ENCODE measurements at places on chromosomes 16 and 17.

DNA sequence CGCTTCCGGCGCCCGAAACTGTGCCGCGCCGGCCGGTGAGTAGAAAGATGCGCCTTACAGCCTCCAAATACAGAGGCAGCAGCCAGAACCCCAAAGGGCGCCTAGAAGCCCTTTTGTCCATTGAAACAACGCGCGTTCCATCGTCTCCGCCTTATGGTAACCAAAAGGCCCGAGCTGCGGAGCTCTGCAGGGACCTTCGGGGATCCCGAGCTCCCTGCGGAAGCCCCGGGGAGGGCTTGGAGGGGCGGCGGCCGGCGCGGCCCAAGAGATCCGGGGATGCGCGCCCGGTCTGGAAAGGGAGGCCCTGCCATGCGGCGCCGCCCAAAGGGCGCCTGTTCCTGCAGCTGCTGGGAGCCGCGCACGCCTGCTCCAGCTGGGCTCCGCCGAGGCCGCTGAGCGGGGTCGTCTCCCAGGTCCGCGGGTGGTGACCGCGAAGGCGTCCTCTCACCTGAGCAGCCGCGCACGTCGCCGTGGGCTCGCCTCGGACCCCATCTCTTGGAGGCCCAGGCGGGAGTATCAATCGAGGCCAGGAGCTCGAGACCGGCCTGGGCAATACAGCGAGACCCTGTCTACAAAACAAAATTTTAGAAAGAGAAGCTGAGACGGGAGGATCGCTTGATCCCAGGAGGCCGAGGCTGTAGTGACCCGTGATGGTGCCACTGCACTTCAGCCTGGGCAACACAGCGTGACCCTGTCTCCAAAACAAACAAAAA, 742 bp upstream of the FBXO31 start:
- no peak for DNase-seq

GRCh38 chr16:23968176-23968575, 132.4 kb downstream of the PRKCB start:
- no peak for DNase-seq

DNA sequence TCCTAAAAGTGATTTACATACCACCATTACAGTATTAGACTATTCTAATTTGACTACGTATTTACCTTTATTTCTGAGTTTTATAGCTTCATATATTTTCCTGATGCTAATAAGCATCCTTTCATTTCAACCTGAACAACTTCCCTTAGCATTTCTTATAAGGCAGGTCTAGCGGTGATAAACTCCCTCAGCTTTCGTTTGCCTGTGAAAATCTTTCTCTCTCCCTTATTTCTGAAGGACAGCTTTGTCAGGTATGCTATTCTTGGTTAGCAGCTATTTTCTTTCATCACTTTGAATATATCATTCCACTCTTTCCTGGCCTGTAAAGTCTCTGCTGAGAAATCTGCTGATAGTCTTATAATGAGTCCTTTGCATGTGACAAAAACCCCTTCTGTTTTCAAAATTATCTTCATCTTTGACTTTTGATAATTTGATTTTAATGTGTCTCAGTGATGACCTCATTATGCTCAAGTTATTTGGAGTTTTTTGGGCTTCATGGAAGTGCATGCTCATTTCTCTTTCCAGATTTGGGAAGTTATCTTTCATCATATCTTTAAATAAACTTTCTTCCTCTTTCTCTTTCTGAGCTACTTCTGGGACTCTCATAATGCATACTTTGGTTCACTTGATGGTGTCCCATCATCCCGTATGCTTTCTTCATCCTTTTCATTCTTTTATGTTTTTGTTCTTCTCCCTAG, 285.4 kb upstream of the PMFBP1 start:
- DNase-seq, result no peak

- DNase-seq, result no peak
These were observed 5.7 kb upstream of the PHAF1 start for GRCh38 chr16:67104061-67104460.

GRCh38 chr16:4358831-4359561, 7.9 kb upstream of the PAM16 start:
- no peak for DNase-seq

DNA sequence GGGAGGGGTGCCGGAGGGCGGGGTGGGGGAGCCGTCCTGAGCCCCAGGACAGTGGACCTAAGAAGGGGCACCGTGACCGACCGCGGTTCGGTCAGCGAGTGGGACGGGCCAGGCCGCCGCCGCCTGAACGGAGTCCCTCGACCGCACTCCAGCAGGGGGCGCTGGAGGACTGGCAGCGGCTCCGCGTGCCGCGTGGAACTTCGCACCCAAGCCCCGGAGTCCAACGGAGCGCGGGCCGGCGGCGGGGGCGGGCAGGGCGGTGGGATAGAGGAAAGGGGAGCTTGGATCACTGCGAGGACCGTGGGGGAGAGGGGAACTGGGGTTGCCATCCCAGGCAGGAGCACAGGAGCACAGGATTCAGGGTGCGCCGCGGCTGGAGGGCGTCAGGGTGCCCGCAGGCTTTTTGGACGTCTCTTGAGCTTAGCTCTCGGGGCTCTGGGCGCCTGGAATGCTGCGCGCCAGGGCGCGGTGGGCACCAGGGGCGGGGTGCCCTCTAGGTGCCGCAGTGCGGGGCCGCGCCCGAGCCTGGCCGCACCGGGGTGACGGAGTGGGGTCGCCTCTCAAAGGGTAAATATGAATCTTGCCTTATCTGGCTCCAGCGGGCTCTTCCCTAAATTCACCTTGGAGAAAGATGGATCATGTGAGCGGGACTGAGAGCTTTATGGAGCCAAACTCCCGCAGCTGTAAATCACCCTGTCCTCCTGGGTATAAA, 379 bp upstream of the OTOP2 start:
- no peak for DNase-seq

DNA sequence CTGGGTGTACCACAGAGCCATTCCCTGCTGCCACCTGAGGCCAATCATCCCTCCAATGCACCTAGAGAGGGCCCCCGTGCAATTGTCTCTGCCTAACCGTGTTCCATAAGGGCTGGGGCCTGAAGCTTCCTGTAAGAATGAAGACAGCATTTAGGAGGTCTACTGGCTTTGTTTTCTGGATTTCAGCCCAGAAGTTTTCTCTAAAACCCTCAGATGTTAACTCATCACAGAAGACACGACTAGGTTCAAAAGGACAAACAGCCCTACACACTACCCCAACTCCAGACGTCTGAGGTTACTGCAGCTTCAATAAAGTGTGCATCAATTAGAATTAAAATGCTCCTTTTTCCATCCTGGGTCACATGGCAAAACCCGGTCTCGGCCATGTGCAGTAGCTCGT, 10.8 kb upstream of the DRG2 start:
- DNase-seq, result no peak

- no peak for DNase-seq
These were observed 152.5 kb downstream of the BANP start for GRCh38 chr16:88103581-88104188.

GRCh38 chr17:12979826-12980500, 37.9 kb downstream of the ELAC2 start:
- no peak for DNase-seq

GRCh38 chr17:8100763-8101162, 13.2 kb upstream of the ALOX12B start:
- DNase-seq, result no peak

DNA sequence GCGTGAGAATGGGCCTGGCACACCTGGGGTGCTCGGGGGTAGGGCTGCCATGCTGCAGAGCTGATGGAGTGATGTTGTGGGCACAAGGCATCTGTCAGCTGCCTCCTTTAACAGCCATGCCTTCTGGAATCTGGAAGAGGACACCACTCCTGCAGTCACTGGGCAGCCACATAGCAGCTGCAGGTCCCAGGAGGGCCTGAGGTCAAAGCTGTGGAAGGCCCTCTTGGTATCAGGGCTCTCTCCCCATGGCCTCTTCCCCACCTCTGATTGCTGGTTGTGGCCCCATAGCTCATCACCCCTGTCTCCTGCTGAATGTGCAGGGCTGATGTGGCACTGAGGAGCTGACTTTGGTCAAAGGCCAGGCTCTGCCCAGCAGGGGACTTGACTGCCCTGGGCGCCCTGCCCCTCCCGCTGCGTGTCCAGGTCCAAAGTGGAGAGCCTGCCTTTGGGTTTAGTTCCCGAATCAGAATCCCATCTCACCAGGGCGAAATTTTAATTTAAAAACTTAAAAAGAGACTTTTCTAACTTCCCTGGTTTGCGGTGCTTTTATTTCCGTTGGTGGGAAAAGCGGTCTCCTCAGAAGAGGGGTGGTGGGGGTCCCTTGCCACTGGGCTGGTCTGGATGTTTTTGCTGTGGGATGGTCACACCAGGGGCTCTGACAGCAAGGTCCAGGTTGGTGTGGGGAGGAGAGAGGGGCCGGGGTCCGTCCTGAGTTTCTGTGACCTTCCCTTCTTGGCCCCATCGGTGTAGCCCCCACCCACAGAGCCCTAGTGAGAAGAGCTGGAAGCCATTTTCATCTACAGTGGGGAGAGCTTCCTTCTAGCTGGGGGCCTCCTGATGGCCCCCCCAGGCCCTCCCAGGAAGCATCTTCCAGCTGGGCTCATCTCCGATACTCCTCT, 5.9 kb downstream of the UBALD2 start:
- DNase-seq, result no peak

DNA sequence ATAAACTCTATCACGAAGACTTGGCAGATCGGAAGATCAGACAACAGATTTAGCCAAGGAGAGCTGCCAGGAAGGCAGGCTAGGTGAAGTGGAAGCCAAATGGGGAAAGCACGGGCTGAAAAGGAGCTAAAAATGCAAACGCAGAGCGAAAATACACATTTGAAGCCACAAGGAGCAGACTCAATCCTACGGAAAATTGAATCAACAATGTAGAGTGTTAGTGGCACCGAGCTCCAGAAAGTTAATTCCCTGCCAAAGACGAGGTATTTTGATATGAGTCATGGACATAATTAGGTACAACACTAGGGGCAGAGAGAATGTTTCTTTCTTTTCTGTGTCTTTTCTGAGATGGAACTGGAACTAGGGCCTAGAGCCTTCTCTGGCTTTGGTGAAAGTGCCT, 20.7 kb downstream of the GSG1L start:
- no peak for DNase-seq

GRCh38 chr17:8489841-8490240, 54.2 kb downstream of the NDEL1 start:
- DNase-seq, result no peak

DNA sequence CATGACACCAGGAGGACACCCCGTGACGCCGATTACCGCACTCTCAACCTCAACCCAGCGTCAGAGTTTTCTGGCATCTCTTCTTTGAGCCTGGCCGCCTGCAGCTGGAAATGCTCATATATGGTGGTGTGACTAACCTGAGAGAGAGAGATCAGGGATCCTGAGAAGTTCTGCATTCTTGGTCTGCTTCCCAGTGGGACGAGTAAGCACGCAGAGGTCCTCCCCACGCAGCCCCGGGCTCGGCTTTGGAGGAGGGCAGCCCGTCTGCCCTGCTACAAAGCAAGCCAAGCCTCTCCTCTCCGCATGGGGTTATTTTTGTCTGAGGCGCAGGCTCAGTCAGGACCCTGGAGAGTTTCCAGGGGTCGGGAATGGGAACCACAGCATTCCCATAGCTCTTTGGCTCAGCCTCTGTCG, 16.5 kb downstream of the CRISPLD2 start:
- DNase-seq, result no peak

GRCh38 chr17:40290629-40291280, 3.1 kb downstream of the CDC6 start:
- no peak for DNase-seq

DNA sequence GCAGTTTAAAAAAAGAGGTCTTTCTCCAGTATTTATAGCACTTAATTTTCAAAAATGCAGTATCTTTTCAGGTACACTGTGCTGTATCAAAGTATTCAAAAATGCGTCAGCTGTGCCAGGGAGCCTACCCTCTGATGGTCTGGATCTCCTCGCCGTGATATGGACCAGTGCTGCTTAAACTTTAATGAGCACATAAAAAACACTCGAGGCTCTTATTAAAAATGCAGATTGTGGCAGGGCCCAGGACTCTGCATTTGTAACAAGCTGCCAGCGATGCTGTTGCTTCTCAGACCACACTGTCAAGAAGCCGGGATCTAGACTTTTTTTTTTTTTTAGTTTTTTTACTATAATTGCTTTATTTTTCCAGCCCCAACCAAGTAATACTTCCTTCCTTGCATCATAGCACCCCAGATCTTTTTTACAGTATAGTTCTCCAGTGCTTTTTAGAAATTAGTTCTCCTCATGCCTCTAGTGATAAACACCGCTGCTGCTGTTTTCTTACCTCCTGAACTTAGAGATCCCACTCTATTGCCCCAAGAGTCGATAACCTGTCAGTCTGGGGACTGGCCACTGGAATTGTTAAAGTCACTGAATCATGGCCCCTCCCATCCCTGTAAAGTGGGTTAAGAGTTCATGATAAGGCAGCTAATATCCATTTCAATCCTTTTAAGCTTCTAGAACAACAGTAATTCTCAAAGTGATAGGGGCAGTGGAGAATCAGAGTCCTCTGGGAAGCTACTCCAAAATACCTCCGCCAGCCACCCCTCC, 1.6 kb upstream of the SMARCD2 start:
- no peak for DNase-seq

GRCh38 chr16:54936201-54936978, 5.7 kb downstream of the IRX5 start:
- DNase-seq, result no peak

DNA sequence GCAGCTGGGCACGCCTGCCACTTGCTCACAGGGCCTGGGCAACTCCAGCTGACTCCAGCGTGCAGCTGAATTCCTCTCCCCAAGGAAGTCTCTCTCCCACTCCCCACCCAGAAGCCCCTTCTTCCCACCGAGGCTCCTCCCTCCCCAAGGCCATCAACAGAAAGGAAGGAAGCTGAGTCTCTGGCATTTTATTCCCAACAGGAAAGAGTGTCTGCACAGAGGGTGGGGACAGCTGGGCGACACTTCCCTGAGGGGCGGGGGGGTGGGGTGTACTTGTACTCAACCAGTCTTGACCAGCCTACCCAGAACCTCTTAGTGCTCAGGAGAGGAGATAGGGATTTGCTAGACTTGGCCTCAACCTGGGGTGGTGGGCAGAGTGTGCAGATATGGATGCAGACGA, at the start of gene EXOC3L1:
Gene EXOC3L1, minus strand, starts transcription at position 96 of the 400 bp plus-strand sequence. CDS start 460 bp downstream, outside the sequence.
- no peak for DNase-seq

GRCh38 chr17:29390851-29391631, 878 bp downstream of the TAOK1 start:
- DNase-seq, result no peak

GRCh38 chr17:52419229-52419641, 260.7 kb upstream of the CA10 start:
- no peak for DNase-seq

GRCh38 chr17:47404875-47405274, 81.1 kb downstream of the EFCAB13 start:
- DNase-seq, result no peak

GRCh38 chr17:58756246-58757161, 850 bp downstream of the PPM1E start:
- no peak for DNase-seq

DNA sequence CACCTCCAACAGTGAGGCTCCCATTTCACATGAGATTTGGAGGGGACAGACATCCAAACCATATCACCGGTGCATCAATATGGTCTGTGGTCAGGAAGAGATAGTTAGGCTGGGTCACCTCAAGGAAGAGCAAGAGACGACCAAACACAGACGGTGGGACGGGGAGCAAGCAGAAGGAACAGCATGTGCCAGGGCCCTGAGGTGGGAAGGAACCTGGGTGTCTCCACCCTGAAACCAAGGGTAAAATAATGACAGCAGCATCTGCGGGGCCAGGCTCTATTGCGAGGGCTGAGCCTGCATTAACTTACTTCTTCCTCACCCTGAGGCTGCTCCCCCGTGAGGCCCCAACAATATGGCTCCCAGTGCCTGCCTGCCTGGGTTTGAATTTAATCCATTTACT, 8.9 kb upstream of the PRSS21 start:
- DNase-seq, result no peak
